Activated naive CD4-positive, alpha-beta T cell treated with anti-CD3 and anti-CD28 coated beads for 36 hours (primary cell): ENCODE measurements at places on chromosomes 12 and 14.

- no peak for DNase-seq
Observed at GRCh38 chr12:29714966-29715365, 68.8 kb downstream of the TMTC1 start.

- no peak for DNase-seq
Observed at GRCh38 chr14:35155962-35156361, 33.6 kb downstream of the PRORP start.

DNA sequence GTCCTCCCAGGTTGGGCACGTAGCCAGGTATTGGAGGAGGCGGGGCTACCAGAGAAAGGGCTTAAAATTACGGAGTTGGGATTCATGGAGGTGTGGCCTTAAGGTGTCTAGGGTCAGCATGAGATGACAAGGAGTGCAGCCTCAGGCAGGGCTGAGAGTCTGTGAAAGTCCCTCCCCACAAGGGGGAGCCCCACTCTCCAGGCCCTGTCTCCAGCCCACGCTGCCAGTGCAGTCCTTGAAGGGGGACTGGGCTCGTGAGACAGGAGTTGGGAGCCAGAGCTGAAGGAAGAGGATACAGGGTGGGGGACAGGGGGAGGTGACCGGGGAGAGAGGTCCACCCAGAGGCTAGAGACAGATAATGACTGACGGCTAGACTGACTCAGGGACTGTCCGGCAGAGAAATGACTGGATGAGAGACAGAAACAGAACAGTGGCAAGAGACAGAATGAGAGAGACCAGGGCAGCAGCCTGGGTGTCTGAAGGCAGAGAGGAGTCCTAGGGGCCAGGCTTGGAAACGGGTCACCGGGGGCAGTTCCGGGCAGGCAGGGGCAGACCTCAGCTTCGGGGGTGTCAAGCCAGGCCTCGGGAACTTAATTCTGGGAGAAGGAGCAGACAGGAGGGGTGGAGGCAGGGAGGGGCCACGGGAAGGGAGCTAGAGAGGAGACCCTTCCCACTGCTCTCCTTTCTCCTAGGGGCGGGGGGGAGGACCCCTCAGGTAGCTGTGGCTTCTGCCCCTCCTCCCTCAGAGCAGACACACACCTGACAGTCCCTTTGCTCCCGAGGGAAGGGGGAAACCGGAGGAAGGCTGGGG lies 970 bp downstream of the CDH24 start:
- DNase-seq = peak; percentile 63

DNA sequence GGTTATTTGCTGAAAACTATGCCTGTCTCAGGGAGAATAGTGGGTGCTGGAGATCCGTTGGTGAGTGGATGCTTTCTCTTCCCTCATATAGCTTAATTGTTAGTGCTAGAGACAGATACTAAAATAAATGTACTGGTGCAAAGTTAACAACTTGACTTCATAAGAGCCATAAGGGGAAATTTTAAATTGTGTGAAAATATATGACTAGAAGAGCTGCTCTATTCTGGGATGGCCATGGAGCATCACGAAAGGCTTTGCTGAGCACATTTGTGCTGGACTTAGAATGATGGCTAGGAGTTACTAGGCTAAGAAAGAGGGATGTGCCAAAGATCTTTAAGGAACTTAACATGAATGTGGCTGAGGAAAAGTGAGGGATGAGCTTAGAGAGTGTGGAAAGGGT lies 668.8 kb downstream of the NRXN3 start:
- DNase-seq = no peak

- DNase-seq = no peak
Observed at GRCh38 chr14:88904864-88905263, 80.4 kb downstream of the TTC8 start.

- no peak for DNase-seq
Observed at GRCh38 chr12:106229036-106229591, 18.7 kb downstream of the CKAP4 start.

DNA sequence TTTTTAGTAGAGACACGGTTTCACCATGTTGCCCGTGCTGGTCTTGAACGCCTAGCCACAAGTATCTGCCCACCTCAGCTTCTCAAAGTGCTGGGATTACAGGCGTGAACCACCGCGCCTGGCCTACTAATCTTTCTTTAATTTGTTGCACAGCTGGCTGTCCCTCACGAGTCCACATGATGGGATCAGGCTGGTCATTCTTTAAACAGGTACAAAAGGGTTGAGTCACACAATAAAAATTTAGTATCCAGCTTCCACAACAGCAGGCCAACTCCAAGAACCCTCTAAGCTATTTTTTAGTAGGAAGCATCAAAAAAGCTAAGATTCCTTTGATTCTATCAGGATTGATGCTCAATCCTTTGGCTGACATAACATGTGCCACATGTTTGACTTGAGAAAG lies 17.8 kb downstream of the SINHCAF start:
- DNase-seq = no peak

- no peak for DNase-seq
Observed at GRCh38 chr14:23862513-23862912, 91.1 kb upstream of the DHRS4 start.

DNA sequence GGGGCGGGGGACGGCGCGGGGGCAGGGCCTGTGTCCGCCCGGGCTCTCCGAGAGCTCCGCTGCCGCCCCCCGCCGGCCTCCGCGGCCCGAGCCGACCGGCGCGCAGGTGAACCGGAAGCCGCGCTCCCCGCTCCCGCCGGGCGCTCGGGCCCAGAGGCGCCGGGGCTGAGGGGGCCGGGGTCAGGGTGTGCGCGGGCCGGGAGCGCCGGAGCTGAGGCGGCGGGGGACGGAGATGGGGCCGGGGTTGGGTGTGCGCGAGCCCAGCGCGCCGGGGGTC lies 431 bp downstream of the HIP1R start:
- DNase-seq = peak; percentile 25

DNA sequence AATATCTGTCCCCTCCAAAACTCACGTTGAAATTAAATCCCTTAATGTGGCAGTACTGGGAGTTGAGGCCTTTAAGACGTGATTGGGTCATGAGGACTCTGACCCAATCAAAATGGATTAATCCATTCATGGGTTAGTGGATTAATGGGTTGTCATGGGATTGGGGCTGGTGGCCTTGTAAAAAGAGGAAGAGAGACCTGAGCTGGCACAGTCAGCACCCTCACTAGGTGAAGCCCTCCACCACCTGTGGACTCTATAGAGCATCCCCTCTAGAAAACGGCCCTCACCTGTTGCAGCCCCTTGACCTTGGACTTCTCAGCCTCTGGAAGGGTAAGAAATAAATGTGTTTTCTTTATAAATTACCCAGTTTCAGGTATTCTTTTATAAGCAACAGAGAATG lies 53.0 kb downstream of the SPRING1 start:
- DNase-seq = no peak

DNA sequence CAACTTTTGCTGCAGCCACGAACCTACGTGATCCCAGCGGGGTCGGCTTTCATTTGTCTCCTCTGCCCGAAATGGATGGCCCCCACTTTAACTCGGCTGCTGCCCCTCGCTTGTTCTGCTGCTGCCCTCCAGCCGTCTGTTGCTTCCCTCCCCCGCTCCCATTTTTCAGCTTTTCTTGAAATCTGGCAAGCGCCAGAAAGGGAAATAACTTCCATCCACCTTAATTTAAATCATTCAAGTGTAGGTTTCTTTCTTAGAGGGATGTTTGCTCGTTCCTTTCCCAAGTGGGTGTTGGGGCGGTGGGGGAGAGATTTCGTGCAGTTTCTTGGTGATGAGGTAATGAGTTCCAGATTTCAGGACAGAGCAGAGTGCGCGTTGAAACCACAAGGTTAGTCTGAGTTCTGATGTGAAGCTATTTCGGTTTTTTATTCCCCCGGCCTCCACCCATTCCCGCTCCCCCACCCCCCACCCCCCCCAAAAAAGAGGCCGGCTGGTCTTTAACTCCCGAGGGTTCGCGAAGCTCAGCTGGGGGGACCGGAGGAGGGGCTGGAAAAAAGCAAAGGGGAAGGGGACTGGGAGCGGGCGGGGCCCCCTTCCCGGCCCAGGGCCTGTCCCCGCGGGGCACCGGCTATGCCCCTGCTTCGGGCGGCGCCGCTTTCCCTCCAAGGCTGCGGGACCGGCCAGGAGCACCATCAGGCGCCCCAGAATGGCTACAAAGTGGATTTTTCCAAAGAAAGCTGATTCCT lies 2.2 kb upstream of the ZFP36L1 start:
- DNase-seq = peak; percentile 69

- DNase-seq = no peak
Observed at GRCh38 chr14:82403987-82404386, 870.3 kb upstream of the SEL1L start.

GRCh38 chr12:11941606-11942337 lies 129.0 kb upstream of the BCL2L14 start:
- DNase-seq = no peak
